ENCODE measurements at places on chromosomes 3 and 15. TPM values are rescaled to one million over a fixed set of nuclear protein-coding genes. Genes with fewer than 3 reads are reported as not detected.

The ARRDC4 gene
- total RNA-seq: 17.0 TPM

The DNAH12 gene
- total RNA-seq: under 0.01 TPM

The MAP6D1 gene
- total RNA-seq: 0.59 TPM

The ELL3 gene
- total RNA-seq: 3.6 TPM

The DENND4A gene
- 32.7 TPM for total RNA-seq

The MESP2 gene
- 0.72 TPM for total RNA-seq

The ISLR2 gene
- total RNA-seq: not detected

The CLRN1 gene
- total RNA-seq: not detected

The ACKR2 gene
- not detected for total RNA-seq

The GUCA1C gene
- not detected for total RNA-seq

The GXYLT2 gene
- total RNA-seq: 75.1 TPM

The TXNRD3 gene
- 18.1 TPM for total RNA-seq

The IL12A gene
- total RNA-seq: 4.7 TPM

The GP9 gene
- not detected for total RNA-seq

The LTK gene
- total RNA-seq: not detected

The DAZL gene
- total RNA-seq: not detected

The IL17RD gene
- total RNA-seq: 2.2 TPM

The CYP8B1 gene
- total RNA-seq: not detected

The TRANK1 gene
- total RNA-seq: 29.8 TPM

The GABRR3 gene
- total RNA-seq: not detected

The SI gene
- not detected for total RNA-seq

The CDV3 gene
- 166 TPM for total RNA-seq

The TNFSF10 gene
- total RNA-seq: 3.5 TPM

The REC114 gene
- not detected for total RNA-seq

The DRD3 gene
- total RNA-seq: not detected

The GPR62 gene
- not detected for total RNA-seq

The SV2B gene
- not detected for total RNA-seq

The NR2F2 gene
- total RNA-seq: 13.0 TPM

The GTPBP8 gene
- 54.6 TPM for total RNA-seq

The TEX9 gene
- total RNA-seq: 12.7 TPM

The TBC1D2B gene
- 57.8 TPM for total RNA-seq

The TIGIT gene
- total RNA-seq: not detected

The GRIP2 gene
- total RNA-seq: 1.4 TPM

The SEMA4B gene
- 15.9 TPM for total RNA-seq

The LRRIQ4 gene
- total RNA-seq: 0.29 TPM

The IGDCC3 gene
- not detected for total RNA-seq

Measured in osteoblast (primary cell).